Tongue (tissue), 3 donors: ENCODE measurements at places on chromosomes 16 and 17.

DNA sequence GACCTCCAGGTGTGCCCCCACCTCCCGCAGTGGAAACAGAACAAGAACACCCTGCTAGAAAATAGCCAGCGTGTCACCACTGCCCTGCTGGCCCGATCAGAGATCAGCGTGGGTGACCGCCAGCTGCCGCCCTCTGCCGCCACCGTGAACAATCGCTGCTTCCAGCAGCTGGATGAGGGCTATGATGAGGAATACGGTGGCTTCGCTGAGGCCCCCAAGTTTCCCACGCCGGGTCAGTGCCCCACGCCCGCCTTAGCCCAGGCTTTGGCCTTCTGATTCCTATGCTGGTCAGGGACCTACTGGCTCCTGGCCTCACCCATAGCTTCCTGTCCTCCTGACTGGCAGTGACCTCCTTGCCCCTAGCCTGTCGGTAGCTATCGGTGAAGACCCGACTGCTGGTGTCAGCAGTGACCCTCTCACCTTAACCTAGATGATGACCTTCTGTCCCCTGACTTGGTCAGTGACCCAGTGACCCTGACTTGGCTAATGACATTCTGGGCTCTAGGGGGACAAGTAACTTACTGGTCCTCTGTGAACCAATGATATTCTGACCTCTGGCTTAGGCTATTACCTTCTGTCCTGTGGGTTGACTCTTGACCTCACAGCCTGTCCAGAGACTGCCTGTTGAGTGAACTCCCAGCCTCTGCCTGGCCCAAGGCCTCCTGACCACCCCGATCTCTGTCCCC, 2.4 kb downstream of the SPATA20 start:
- no peak for DNase-seq

DNA sequence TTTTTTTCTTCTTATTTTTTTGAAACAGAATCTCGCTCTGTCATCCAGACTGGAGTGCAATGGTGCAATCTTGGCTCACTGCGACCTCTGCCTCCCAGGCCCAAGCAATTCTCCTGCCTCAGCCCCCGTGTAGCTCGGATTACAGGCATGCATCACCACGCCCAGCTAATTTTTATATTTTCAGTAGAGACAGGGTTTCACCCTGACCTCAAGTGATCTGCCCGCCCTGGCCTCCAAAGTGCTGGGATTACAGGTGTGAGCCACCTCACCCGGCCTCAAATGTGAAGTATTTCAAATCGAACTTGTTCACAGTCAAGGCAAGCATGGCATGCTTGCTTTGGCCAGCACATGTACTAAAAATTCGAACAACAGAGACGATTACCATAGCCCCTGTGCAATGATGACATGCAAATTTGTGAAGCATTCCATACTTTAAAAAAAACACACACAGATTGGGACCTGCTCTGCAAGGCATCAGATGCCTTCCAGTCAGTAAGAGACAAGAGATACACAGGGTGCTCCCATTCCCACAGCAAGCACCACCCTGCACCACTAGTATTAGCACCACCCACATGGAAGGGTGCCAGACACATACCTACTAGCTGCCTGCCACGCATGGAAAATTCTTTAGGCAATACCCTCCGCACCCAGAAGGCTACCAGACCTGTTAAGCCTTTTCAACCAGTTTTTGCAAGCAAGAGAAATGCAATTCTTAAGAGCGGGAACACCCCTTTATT, 47.2 kb downstream of the ANKRD11 start:
- DNase-seq: peak; percentile 83

DNA sequence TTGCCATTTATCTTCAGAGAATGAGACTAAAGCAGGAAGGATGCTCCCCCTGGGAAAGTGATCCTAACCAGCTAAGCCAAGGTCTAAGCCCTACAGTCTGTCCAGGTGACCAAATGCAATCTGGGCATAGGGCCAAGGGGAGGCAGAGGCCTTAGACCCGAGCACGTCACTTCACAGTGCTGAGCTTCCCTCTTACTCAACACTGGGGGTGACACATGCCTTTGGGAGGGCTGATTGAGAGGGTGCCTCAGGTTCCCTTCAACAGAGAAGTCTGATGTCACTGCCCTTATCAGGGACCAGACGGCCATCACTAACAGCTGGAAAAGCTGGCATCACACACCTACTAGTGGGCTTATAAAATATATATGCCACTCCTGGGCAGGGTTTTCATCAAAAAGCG, 4.0 kb downstream of the CIAO2B start:
- DNase-seq: no peak

- no peak for DNase-seq
These were observed 2.3 kb upstream of the RSKR start for GRCh38 chr17:28616281-28616680.

- DNase-seq: no peak
These were observed 1.8 kb downstream of the RNF43 start for GRCh38 chr17:58415371-58416055.

DNA sequence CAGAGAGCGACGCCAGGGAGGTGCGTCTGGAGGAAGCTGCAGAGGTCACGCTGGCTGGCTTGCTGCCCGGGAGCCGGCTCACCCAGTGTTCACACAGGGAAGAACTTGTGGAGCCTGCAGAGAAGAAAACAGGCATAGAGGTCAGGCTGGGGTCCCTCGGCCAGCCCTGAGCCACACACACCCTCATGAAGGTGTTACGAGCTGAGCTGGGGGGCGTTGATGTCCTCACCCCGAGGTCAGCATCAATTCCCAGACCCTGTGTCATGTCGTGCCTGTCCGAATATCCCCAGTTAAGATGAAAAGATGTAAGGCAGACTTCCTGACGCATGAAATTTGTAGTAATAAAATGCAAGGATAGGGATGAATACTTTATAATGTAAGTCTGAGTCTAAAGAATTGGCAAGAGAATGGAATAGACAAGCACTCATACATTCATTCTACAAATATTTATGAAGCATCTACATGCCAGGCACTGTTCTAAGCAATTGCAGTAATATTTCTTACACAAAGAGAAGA, 77.1 kb downstream of the USP31 start:
- DNase-seq: peak; percentile 19

DNA sequence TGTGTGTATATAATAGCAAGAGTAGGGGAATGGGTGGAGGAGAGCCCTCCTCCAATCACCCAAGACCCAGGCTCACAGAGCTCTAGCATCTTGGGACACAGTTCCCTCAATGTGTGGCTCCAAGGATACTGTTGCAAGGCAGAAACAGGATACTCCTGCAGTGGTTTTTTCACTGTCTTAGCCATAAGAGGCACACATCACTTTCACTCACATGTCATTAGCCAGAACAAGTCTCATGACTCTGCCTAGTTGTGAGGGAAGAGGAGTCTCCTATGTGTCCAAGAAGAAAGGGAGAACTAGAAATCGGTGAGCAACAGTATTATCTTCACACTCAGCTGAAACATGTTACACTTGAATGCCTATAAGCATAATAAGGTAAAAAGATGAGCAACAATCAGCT, 11.1 kb upstream of the NUDT7 start:
- no peak for DNase-seq

DNA sequence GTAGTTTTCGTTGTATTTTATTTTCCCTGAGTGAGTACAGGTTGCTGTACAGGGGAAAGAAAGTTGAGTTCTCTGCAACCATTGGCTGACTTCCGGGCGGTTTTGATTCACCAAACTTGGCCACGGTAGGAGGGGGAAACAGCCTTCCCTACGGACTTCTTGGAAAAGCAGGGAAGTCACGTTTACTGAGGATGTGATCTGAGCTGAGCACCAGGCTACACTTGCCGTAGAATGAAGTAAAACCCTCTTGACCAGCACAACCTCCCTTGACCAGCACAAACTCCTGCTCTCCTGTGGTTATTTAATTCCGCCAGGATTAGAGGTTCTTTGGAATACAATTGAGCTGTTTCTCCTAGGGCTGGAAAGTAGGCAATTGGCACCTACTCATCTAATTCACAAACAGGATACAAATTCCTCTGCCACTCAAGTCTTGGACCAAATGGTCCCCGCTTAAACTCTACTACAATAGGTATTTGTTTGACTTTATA, 242.0 kb upstream of the RBFOX1 start:
- DNase-seq: peak; percentile 41

GRCh38 chr16:56384074-56384721, 41.1 kb downstream of the AMFR start:
- DNase-seq: no peak

DNA sequence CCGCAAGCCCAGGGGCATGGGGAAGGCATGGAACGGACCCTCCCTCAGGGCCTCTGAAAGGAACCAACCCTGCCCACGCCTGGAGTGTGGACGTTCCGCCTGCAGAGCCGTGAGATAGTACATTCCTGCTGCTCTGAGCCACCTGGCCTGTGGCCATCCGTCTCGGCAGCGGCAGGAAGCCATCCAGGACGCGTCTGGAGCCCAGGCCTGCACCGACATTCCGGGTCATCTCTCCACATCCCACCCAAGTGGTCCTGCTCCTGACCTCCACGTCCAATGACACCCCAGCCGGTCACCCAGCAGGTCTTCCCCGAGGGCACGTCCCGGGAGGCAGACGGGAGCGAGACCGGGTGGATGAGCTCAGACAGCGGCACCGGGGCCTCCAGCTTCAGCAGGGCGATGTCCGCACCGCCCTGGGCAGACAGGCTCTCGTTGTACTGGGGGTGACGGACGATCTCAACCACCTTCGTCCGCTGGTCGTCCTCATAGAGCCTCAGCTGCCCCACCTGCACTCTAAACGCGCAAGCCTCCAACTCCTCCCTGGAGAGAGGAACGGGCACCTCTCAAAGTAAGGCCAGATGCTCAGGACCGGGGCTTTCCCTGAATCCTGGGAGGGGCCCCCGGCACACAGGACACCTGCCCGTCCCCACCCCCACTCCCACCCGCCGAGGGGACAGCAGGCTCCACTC, 21.3 kb upstream of the UBE2I start:
- no peak for DNase-seq

DNA sequence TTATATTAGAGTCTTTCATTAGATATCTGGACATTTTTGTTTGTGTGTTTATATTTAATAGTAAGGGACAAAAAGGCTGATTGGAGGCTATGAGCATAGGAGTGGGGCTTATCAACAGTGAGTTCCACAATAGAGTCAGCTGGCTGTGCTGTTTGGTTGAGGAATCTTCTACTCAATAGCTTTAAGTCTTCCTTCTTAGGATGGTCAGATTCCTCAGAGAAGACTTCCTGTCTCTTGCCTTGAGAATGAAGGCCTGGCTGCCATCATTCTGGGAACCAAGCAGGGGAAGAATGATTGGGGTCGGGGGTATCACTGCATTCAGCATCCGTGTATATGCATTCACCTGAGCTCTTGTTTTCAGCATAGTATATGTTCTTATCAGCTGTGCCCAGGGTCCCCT, 31.9 kb upstream of the ABCC11 start:
- DNase-seq: no peak
